ENCODE measurements at places on chromosomes 12 and 14.

- DNase-seq, result no peak
These were observed 45.5 kb downstream of the PRIMA1 start for GRCh38 chr14:93742761-93743160.

GRCh38 chr12:46382408-46382963 is 9.9 kb upstream of the SLC38A2 start:
- DNase-seq, result no peak

GRCh38 chr12:72610854-72611358 is 338.7 kb downstream of the TRHDE start:
- DNase-seq, result no peak

DNA sequence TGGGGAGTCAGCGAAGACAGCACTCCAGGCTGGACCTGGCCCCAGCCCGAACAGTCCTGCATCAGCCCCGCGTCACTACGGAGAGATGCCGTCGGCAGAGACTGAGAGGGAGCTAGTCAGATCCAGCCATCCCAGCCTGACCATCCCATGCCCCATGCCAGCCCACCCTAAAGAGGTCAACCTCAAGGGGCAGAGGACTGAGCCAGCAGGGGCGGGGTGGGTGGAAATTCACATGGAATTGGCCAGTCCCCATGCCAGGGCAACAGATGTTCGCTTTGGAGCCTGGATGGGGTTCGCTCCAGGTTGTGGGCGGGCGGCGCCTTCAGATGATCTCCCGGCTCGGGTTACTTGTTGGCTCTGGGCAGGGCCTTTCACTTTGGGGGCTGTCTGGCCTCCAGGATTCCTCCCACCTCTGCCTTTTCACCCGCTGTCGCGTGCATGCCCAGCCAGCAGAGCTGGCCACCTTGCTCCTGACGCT is 154.3 kb downstream of the TSPAN9 start:
- DNase-seq, result no peak

DNA sequence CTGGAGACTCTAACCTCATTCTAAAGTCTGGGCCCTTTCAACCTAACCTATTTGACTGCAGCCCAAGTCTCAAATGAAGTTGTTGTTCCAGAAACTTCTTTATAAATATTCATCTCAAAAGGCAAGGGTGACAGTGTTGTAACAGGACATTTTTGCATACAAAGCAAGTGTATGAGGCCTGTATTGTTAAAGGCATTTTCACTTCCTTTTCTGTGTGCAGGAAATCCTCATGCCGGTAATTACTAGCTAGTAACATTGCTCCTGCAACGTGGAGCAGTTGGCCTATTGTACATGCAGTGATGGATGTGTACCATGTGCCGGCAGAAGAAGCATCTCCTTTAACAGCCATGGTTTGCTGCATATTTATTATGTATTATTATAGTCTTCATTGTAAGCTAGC is 156.5 kb upstream of the RMST start:
- DNase-seq, result no peak

DNA sequence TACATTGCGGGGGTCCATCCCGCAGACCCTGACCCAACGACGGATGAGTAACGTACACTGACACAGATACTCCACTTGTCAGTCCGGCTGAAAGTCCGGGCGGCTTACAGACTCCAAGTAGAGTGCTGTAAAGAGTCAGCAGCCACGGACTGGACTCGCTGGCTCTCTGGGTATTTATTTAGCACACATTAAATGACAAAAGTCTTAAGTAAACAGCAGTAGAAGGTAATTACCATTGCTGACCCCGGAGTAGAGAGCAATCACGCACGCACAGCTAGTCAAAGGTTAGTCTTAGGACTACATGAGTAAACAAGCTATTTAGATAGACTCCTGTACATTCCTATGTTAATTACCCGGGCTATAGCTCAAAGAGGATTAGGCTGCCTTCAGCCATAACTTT is 780.9 kb downstream of the RPS29 start:
- DNase-seq, result no peak

GRCh38 chr12:54701940-54702592 is 53.9 kb upstream of the DCD start:
- DNase-seq, result no peak

GRCh38 chr12:497501-498160 is 37.9 kb downstream of the B4GALNT3 start:
- no peak for DNase-seq
